ENCODE measurements at places on chromosomes 5 and 9.
A peak's percentile ranks its signal among the peaks of the same experiment; 100 is the strongest.

- no peak for DNase-seq
Observed at GRCh38 chr9:92719028-92719647, 45.5 kb downstream of the BICD2 start.

DNA sequence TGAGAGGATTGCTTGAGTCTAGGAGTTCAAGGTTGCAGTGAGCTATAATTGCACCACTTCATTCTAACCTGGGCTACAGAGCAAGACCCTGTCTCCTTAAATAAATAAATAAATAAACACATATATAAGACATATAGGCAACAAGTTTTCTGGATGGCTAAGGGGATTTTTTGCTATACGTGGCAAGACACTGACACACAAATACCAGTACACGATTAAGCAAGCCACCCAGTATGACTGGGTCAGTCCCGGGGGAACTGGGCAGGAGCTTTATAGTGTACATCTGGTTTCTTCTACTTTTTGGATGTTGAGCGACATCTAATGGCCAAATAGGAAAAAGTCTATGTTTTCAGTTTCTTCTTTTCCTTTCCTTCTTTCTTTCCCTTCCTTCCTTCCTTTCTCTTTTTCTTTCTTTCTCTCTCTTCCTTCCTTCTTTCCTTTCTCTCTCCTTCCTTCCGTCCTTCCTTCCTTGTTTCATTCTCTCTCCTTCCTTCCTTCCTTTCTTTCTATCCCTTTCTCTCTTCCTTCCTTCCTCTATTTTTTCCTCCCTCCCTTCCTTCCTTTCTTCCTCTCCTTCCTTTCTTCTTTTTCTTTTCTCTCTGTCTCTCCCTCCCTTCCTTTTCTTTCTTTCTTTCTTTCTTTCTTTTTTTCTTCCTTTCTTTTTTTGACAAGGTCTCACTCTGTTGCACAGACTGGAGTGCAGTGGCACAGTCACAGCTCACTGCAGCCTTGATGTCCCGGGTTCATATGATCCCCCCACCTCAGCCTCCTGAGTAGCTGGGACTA, 47.0 kb upstream of the PLIN2 start:
- peak; percentile 97 for DNase-seq

GRCh38 chr9:12141422-12141821, 551.8 kb upstream of the TYRP1 start:
- no peak for DNase-seq

DNA sequence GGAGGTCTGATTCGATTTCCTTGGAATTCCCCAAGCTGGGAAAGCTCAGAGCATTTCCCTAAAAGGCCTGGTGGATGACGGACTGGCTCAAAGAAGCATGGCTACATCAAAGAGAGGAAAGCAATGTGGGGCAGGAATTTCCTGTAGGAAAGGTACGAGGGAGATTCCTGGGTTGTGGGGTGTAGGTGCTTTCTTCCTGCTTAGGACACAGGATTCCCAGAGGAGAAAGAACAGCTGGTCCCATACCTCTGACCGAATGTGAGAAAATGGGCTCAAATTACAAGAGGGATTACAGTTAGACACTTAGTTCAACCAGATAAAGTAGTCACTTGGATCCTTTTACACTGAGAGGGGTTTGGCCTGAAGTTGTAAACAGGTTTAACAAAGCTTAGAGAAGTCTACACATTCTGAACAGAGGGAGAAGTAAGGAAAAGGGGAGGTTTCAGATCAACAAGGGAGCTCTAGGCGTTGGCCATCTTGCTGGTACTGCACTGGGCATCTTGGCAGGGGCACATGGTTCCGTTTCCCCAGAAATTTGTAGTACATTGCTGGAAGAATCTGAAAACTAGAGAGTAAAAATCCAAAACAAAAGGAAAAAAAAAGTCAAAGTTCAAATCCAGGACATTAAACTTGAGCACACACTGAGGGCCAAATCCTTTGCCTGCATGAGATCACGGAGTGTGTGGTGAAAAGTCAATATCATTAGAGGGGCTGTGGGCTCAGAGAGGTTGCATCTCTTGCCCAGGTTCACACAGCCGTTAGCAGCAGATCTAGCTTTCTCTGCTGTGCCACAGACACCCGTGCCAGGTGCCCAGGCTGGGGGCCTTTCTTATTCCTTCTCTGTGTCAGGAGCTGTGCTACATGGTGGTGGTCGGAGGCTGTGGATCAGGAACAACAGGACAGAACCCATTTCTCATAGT, 171.3 kb downstream of the RGS3 start:
- DNase-seq: no peak

DNA sequence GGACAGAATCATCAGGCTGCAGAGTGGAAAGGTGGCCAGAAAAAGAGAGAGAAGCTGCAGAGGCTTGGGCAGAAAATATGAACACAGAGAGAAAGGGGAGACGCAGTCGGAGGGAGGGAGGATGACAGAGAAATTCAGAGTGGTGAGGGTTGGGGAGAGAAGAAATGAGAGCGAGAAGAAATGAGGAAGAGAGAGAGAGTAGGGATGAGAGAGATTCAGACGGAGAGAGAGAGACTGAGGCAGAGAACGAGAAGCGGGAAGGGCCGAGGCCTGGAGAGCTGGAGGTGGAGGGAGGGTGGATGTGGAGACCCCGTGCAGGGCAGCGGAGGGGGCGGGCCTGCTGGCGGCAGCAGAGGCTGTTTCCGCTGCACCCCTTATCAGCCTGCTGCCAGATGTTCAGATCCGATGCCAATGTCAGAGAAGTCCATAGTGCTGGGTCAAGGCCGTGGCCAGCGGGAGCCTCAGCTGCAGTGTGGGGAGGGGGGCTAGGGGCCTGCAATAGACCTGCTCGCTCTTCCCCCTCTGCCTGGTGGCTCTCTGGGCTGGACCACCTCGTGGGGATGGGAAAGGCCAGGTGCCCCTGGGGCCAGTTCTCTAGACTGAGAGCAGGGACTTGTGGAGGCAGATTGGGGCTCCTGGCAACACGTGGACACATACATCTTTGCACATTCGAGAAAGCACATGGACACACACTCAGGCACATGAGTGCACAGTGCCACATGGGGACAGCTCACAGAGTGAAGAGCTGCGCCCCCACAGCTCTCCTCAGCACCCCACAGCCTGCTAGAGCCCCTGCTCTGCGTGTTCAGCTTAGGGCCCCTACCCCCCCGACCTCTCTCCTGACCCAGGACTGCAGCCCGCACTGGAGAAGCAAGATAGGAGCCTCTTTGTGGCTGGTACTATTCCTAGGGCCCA, 4.9 kb upstream of the NR5A1 start:
- no peak for DNase-seq

All from fibroblast of gingiva (primary cell).